ENCODE measurements at places on chromosomes 3 and 15.

GRCh38 chr15:65032801-65033537, 3.5 kb upstream of the MTFMT start:
- peak; percentile 3 for DNase-seq

DNA sequence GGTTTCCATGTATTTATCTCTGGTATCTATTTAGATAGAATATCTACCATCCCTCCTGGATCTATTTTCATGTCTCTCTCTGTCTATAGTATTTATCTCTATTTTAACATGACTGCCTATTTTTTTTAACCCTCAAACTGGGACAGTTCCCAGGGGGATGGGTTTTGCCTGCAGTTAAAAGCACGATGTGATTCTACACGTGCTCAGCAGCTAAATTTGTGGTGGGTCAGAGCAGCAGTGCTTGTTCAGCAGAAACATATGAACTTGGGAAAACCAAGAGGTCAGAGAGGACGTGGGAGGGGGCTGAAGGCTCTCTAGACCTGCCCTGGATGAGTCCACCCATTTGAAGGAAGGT, 189.2 kb downstream of the NTRK3 start:
- no peak for DNase-seq

DNA sequence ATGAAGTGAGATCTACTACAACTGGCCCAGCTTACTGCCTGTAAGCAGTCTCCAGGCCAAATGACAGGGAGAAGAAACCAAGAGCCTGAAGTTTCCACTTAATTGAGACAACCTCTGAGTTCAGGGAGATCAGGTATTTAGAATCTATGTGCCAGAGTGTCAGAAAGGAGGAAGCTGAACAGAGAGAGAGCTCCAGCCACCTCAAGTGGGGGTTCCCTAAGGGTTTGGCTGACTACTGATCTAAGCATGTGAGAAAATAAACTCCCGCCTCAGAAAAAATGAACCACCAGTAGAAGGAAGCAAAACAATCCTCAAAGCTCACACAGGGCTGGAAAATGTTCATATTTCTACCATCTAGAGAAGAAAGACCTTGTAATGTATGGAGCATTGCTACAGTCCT, 25.0 kb downstream of the ADAM10 start:
- DNase-seq = no peak

- DNase-seq = no peak
Measured at GRCh38 chr3:134356411-134357040, 17.7 kb downstream of the AMOTL2 start.

- DNase-seq = no peak
Measured at GRCh38 chr3:124276133-124276532, 284.2 kb upstream of the ROPN1 start.

GRCh38 chr3:123733805-123734526, 149.1 kb upstream of the HACD2 start:
- no peak for DNase-seq

- no peak for DNase-seq
Measured at GRCh38 chr3:136166507-136166906, 29.6 kb downstream of the MSL2 start.

DNA sequence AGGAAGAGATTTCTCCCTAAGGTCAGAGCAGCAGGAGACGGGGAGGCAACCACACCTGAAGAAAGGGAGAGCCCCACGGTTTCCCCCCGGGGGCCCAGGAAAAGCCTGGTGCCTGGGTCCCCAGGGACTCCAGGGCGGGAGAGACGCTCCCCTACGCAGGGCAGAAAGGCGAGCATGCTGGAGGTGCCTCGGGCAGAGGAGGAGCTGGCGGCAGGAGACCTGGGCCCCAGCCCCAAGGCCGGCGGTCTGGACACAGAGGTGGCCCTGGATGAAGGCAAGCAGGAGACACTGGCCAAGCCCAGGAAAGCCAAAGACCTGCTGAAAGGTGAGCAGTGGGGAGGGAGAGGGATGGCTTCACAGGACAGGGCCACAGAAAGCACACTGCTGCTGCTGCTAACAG, 26.2 kb upstream of the SLC28A1 start:
- DNase-seq = no peak

GRCh38 chr3:39961230-39961629, 151.8 kb downstream of the MYRIP start:
- DNase-seq = no peak

- no peak for DNase-seq
Measured at GRCh38 chr3:153448151-153448829, 286.3 kb downstream of the RAP2B start.

GRCh38 chr15:67472957-67473356, 48.0 kb upstream of the C15orf61 start:
- DNase-seq = no peak

GRCh38 chr15:69573815-69574475, 121.3 kb downstream of the RPLP1 start:
- DNase-seq = peak; percentile 59

DNA sequence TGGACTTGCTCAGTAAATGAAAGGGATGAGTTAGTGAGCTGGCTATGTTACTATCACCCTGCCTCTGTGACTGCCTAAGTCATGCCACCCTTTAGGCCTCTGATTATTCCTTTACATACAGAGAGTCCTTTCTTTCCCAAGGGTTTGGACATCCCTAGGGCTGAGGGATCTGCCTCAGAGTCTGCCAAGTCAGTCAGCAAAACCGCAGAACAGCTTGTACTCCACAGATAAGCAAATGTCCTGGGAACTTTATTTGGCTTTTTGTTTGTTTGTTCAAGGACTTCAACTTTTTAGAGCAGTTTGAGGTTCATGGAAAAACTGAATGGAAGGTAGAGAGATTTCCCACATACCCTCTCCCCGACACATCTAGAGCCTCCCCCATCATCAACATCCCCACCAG, 82.6 kb upstream of the TRIM42 start:
- no peak for DNase-seq

GRCh38 chr3:171840811-171841619, 2.1 kb upstream of the TMEM212 start:
- no peak for DNase-seq

- DNase-seq = no peak
Measured at GRCh38 chr3:195133462-195133861, 137.5 kb downstream of the XXYLT1 start.

GRCh38 chr3:190538288-190538687, 24.4 kb downstream of the IL1RAP start:
- no peak for DNase-seq

GRCh38 chr15:51424780-51425179, 83.3 kb downstream of the GLDN start:
- no peak for DNase-seq

DNA sequence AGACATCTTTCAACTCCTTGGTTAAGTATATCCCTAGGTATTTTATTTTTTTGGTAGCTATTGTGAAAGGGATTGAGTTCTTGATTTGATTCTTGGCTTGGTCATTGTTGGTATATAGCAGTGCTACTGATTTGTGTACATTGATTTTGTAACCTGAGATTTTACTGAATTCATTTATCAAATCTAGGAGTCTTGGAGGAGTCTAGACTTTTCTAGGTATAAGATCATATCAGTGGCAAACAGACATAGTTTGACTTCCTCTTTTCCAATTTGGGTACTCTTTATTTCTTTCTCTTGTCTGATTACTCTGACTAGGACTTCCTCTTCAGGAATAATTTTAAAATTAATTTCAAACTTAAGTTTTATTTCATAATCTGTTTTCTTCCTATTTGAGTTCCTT, 125.2 kb downstream of the OCA2 start:
- DNase-seq = no peak

DNA sequence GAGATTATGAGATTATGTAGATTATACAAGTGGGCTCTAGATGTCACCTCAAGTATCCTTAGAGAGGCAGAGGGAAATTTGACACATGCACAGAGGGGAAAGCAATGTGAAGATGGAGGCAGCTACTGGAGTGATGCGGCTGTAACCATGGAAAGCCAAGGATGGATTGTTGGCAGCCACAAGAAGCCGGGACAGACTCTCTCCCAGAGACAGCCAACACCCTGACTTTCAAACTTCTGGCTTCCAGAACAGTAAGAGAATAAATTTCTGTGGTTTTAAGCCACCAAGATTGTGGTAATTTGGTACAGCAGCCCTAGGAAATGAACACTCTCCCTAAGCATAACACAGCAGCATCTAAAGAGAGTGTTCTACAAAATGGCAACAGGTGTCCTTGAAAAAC, 34.4 kb upstream of the PRICKLE2 start:
- no peak for DNase-seq

DNA sequence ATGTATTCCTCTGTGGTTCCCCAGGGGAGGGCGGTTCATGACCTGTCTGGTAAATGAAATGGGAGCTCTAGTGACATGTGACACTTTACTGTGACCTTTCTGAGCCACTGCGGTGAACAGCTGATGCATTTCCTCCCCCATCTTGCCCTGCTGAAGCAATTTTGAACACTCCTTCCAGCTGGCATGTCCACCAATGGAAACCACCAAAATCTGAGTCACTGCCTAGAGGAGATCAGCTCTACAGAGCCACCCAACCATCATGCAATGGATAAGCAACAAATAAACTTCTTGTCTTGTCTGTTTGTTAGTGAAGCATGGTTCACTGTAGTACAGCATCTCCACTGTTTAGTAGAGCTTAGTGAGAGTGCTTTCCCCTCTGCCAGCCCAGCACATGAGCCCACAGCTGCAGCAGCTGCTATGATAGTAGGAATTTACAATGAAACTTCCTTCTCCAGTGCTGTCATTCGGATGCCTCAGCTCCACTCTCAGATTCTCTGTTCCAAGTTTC, 479.4 kb downstream of the NTRK3 start:
- DNase-seq = no peak

DNA sequence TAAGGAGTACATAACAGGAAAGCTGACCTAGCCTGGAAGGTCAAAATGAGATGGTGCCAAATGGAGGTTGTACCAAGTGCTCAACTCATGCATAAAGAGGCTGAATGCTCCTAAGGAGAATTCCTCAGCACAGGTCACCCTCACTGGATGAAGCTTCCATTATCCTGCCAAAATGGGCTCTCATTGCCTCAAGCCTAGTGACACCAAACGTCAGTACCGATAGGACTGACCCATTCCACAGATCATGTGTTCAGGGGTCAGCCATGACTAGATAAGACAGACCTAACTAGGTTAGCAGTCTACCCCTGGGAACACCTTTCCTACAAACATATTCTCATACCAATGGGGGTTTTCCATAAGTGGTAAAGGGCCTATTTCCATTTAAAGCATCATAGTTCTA, 160.7 kb downstream of the MEX3B start:
- DNase-seq = no peak

GRCh38 chr3:11375333-11376088, 103.3 kb downstream of the ATG7 start:
- no peak for DNase-seq

DNA sequence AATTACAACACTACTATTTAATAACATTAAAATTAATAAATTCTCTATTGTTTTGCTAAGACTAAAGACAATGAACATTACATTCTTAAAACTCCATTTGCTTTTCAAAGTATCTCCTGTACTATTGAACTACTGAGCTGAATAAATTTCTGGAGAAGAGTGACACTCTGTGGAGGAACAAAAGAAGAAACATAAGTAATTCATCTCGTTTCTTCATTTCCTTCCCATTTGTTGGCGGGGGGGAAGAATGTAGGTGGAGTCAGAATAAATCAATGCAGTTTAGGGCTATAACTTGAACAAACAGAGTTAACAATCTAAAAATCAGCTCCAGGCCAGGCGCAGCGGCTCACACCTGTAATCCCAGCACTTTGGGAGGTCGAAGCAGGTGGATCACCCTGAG, 32.7 kb downstream of the EFHB start:
- no peak for DNase-seq

DNA sequence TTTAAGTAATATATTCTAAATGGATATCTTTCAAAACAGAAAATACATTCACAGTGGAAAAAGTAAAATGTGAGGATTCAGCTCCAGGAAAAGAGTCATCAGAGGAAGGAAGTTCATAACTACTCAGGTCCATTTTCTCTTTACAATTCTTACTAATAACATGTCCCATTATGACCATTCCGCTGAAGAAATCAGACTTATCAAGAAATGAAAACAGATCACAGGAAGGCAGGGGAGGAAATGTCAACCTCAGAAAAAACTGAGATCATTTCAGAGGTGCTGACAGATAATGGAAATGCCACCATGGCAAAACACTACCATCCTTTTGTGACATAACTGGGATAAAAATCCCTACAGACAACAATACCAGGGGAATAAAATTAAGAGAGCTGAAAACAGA, 139.5 kb downstream of the MAGI1 start:
- no peak for DNase-seq

DNA sequence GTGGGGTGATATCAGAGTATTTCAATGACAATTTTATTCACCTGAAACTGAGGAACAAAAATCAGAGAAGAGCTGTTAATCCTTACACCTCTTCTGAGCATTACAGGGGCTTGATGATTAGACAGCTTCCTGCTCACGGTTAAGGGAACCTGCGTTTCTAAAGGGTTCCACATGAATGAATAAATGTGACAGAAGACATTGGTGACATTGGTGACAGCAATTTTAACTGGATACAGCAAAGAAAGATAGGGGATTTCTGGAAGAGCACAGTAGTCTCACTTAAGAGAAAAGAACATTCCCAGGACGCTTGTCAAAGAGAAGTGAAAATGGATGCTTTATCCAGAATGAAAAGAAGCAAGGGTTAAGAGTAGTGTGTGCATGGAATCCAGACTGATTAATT, 235.9 kb upstream of the CNTN3 start:
- DNase-seq = no peak

DNA sequence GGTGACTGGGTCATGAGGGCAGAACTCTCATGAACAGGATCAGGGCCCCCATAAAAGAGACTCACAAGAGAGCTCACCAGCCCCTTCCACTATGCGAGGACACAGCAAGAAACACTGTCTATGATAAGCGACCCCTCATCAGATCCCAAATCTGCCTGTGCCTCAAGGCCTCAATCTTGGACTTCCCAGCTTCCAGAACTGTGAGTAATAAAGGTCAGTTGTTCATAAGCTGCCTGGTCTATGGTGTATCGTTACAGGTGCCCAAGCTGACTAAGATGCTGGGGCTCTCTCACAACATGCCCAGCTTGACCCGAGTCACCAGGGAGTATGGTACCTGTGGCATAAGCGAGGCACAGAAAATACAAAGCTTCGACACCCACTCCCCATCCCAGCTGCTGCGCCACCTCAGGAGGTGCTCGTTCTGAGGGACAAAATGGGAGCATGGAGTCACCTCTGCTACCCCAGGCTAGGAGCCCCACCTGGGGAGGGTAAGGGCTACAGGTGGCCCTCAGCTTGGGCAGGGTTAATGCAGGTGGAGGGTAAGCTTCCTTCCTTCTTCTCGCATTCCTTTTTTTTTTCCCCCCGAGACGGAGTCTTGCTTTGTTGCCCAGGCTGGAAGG, 234.1 kb downstream of the ADAMTS17 start:
- DNase-seq = no peak

GRCh38 chr3:53024315-53024714, 21.6 kb downstream of the SFMBT1 start:
- no peak for DNase-seq

DNA sequence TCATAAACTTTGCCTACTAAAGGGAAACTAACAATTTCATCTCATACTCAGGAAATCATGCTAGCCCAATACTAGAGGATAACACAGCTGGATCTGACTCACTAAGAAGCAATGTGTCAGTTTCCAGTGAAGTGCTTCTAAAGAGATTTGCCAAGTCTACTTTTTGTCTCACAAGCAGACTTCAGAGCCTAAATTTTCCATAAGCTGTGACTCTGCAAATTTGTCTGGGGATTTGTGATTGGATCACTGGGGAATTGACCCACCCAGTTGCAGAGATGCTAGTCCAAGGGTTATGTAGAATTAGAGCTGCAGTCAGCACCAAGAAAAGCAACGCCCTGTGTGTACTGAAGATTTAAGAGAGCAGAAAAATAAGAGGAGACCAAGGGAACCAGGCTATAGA, 647.1 kb downstream of the NTRK3 start:
- DNase-seq = no peak

Data from stimulated activated CD4-positive, alpha-beta T cell treated with anti-CD3 and anti-CD28 coated beads, Interleukin-2, amount 100 ng/mL, for 4 hours (primary cell).